ENCODE measurements at places on chromosomes 3 and 15.

DNA sequence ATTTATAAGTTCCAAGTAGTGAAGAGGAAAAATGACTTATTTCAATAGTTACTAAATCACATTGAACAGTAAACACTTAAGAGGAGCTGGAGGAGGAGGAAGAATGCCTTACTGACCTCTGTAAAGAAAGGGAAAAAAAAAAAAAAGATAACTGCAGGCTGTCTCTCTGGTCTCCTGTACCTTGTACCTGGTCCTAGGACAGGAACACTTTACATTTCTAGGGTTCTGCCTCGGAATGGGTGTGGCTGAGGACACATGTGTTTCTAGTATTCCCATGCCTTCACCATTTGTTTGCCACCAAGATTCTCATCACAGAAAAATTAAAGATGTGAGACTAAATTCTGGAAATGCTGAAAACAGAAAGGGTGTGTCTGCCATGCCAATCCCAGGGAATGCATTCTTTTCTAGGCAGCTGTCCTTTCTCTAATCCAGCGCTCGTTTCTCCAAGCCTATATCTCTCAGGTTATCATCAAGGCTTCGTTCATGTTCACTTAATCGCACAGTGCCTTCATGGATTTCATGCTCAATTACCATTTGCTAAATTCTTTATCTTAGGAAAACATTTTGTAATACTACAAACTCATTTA is 1208.3 kb downstream of the OTOL1 start:
- DNase-seq = no peak

GRCh38 chr3:39812537-39812936 is 3.1 kb downstream of the MYRIP start:
- no peak for DNase-seq

GRCh38 chr15:67992411-67992810 is 61.7 kb upstream of the PIAS1 start:
- no peak for DNase-seq

- DNase-seq = no peak
Measured at GRCh38 chr15:49918121-49918520, 200.9 kb downstream of the ATP8B4 start.

- no peak for DNase-seq
Measured at GRCh38 chr3:178849199-178849910, 222.3 kb downstream of the ZMAT3 start.

DNA sequence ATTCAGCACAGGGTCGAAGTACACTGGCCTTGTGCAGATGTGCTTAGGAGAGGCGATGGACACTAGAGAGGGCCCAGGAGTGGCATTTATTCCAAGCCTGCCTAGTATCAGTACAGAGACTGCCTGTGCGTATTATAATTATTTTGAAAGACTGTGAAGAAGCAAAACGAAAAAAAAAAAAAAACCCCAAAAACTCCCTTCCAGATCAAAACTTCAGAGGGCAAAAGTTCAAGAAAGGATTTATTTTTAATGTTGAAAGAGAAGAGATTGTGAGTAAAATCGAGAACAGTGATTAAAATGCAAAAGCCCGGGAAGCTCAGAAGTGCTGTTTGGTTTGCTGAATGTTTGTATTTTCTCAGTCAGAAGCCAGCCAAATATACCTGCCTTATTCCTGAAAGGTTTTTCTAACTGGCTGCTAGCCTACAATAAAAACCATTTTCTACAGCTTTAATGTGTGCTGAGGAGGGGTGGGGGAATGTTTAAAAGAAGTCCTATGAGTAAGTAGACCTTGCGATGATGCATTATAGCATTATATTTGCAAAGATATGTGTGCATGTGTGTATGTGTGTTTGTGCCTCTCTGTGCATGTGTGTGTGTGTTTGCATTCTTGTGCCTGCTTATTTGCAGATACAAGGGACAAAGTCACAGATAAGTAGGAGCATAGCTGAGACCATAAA is 19.3 kb upstream of the LZTFL1 start:
- no peak for DNase-seq

DNA sequence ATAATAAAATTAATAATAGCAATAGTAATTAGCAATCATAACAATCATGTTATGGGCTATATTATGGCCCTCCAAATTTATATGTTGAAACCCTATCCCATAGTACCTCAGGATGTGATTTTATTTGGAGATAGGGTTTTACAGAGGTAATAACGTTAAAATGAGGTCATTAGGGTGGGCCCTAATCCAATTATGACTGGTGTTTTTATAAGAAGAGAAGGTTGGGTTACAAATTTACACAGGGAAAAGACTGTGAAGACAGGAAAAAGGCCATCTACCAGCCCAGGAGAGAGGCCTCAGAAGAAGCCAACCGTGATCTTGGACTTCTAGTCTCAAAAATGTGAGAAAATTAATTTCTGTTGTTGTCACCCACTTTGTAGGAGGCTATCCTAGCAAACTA is 353.1 kb downstream of the CHL1 start:
- no peak for DNase-seq

- no peak for DNase-seq
Measured at GRCh38 chr3:108381529-108382140, 85.3 kb downstream of the HHLA2 start.

- DNase-seq = no peak
Measured at GRCh38 chr15:31077181-31077580, 24.3 kb downstream of the TRPM1 start.

GRCh38 chr3:195591220-195591619 is 7.5 kb upstream of the APOD start:
- no peak for DNase-seq

- no peak for DNase-seq
Measured at GRCh38 chr15:69780374-69780773, 317.3 kb downstream of the TLE3 start.

- DNase-seq = no peak
Measured at GRCh38 chr15:101435761-101436160, 53.7 kb downstream of the PCSK6 start.

GRCh38 chr3:113754494-113755159 is 7.8 kb downstream of the ATP6V1A start:
- DNase-seq = no peak
